Testis (tissue), 5 donors: ENCODE measurements at places on chromosomes 12 and 14.

DNA sequence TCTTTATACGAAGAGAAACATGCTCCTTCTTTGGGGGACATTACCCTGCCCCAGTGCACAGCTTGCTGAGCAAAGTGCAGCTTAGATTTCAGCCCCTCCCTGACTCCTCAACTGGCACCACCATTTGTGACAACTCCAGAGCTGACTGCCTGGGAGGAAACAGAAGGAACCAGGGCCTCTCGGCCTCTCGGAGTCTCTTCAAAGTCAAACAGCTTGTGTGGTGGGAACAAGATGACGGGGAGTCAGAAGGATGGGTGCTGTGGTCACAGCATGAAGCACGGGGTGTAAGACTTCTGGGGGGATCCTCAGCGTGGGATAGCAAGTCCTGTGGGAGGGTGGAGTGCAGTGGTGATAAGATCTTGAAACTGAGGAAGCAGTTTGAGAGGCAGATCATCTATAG is 123.5 kb upstream of the BCL2L14 start:
- DNase-seq = no peak

- no peak for DNase-seq
Measured at GRCh38 chr14:23569443-23570151, 2.0 kb upstream of the AP1G2 start.

DNA sequence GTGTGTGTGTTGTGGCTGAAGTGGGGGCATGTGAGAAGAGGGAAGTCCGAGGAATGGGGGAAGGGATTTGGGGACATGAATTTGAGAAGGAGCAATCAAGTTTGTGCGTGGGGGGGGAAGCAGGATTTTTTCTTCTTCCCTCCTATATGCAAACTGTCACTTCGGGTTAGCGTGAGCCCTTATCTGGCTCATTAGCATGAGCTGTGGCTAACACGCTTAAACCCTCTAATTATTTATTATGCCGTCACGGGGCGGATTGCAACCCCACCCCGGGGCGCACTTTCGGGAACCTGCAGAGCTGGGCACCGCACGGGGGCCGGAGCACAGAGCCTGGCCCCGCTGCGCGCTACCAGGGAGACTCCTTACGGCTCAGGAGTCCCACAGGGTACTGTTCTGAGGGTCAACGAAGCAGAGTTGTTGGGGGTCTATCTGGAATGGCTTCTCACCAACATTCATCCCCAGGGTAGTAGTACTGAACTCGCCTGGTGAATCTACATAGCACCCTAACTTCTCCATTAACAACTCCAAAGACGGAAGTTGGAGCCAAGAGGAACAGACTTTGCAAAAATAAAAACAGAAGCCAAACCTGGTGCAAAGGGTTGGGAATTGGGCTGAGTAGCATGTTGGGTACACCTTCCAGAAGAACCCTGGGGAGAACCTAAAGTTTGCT is 6.4 kb upstream of the ASCL1 start:
- DNase-seq = no peak

GRCh38 chr14:29458547-29458946 is 469.1 kb downstream of the PRKD1 start:
- no peak for DNase-seq

DNA sequence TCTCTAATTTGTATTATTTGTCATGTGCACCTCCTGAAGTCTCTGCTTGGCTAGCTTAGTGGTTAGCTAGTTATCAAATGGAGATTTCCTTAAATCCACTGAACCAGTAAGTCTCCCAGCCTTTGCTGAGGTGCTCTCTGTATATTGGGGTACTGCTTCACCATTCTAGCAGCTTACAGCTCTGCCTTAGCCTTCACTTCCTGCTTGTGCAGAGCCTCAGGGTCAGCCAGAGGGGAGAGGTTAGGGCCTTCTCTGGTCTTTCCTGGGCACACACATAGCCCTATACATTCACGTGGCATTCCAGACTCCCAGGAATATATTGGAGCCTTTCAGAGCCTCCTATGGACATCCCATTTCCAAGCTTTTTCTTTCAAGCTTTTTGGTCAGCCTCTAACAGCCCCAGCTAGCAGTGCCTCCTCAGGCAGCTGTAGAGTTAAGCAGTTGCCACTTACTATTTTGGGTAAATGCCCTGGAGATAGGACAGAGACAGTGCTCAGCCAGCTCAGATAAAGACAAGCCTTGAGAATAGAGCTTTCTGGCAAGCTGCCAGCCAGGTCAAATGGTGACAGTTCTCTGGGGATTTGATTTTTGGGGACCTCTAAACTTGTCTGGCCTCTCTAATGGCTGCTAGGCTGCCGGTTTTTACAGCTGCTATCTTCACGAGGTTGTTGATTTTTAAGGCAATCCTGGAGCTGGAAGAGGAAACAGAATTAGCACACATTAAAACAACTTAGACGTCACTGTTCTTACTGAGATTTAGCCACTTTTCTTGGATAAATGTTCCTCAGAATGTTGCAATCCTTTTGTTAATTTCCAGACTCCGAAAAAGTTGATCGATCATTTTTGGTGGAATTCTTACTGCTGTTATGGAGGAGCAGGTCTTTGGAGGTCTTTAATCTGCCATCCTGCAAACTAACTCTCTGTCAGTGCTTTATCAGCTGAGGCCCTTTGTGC is 32.9 kb downstream of the FBXW8 start:
- peak; percentile 34 for DNase-seq

- no peak for DNase-seq
Measured at GRCh38 chr12:63836046-63836445, 8.5 kb upstream of the SRGAP1 start.

- DNase-seq = no peak
Measured at GRCh38 chr14:54881235-54881760, 21.3 kb downstream of the GCH1 start.

DNA sequence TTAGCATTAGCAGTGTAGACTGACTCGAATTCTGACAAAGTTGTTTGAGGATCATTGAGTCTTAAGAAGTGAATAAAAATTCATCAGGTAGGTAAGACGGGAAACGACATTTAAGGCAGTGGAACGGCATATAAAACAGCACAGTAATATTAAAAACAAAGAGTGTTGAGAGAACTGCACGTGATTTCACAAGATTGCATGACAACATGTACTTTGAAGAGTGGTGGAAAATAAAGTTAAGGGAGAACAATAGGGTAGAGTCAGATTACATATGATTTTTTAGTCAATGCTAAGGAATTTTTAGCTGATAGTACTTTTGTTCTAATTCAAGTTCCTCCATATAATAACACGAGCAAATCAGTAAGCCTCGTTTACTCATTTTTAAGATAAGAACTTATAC is 115.4 kb downstream of the SOX5 start:
- DNase-seq = no peak

GRCh38 chr12:80018119-80018518 is 81.2 kb upstream of the OTOGL start:
- DNase-seq = no peak

- DNase-seq = no peak
Measured at GRCh38 chr14:71290960-71291466, 383.8 kb downstream of the PCNX1 start.
